ENCODE measurements at places on chromosomes 1 and 21. TPM values are rescaled to one million over a fixed set of nuclear protein-coding genes. Genes with fewer than 3 reads are reported as not detected.

GRCh38 chr1:90989990-90990389, 31.8 kb downstream of the ZNF644 start:
- no peak for DNase-seq

- no peak for DNase-seq
These were observed 15.9 kb downstream of the KIAA1614 start for GRCh38 chr1:180928331-180929230.

DNA sequence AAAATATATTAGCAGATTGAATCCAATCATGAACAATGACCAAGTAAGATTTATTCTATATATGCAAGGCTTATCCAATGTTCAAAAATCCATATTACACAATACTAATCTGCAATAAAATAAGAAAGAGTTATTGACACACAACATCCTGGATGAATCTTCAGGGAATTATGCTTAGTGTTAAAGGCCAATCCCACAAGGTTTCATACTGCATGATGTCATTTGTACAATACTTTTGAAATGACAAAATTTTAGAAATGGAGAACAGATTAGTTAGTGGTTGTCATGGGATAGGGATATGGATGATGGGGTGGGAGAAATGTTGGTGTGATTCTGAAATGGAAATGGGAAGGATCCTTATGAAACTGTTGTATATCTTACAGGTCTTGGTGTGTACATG, 425.7 kb downstream of the SIPA1L2 start:
- DNase-seq, result no peak

DNA sequence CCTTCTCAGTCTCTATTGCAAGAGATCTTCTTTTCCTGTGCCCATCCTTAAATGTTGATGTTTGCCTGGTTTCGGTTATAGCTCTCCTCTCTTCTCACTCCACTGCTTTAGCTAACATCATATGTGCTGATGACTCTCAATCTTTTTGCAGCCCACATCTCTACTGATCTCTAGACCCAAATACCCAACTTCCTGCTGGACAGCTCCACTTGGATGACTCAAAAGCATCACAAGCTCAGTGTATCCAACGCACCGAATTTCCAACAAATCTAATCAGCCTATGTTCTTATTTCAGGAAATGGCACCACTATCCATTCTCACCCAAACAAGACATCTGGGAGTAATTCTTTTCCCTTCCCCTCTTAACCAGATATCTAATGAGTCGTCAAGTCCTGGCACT, 79.1 kb upstream of the ARTN start:
- no peak for DNase-seq

DNA sequence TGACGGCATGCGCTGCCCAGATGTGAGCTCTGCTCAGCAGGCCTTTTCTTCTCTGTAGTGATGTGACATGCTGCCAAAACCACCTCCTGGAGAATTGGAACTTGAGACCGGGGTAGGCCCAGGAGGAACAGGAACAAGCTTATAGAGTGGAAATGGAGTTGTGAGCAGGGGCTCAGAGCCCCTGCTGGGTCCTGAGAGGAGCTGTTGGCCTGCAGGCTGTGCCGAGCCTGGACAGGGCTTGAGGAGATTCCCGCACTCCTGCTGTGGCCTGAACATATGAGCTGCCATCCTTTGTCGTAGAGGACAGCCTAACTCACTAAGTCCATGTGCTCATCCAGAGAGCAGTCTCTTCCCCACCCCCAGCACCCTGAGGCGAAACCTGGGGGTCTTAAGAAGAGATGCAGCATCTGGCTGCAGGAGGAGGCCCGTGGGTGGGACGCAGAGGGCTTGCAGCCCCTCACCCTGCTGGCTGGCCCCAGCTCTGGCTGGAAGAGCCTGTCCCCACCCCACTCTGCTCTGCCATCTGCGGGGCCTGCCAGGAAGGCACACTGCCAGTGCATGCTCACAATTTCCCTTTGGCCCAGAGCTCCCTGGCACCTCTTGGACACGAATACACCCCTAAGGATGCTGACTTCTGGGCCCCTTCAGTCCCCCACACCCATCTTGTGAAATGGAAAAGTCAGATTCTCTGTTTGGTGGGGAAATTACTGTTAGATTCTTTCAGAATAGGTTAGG, 42.5 kb downstream of the PTPRF start:
- no peak for DNase-seq

DNA sequence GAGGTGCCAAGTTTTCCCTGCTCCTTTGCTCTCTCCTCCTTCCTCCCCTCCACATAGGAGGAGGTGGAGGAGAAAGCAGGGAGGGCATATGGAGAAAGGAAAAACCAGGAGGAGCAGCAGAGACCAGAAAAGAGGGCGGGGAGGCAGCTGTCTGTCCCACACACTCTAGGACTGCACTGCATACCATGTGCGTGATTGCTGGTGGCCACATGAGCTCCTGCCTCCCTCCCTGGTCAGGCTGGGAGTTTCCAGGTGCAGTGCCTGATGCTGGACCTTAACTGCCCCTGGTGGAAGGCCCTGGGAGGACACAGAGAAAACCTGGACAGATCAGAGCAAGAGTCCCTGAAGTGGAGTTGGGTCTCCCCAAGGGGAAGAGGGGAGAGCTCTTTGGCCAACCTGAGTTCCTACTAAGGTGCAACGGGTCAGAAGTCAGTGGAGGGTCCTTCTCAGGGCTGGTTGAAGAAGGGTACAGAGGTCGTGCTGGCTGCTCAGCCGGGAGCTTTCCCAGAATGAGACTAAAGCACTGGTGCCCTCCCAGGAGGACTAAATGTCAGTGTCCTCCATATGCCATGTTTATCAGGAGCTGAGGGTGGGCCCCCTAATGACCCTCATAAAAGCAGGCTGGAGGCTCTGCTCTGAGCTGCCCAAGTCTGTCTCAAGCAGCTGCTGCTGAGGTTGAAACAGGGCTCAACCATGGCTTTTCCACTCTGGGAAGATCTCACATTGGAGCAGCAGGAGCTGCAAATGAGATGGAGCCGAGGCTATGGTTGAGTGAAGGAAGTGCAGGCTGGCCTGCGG, 3.5 kb upstream of the LGR6 start:
- DNase-seq, result peak; percentile 24

LRRC38 gene
- 4.8 TPM for total RNA-seq

NPPA gene
- total RNA-seq, result not detected

AMY1C gene
- total RNA-seq, result not detected

PARP1 gene
- 536 TPM for total RNA-seq

GJA5 gene
- total RNA-seq, result 2.0 TPM

OR2L13 gene
- not detected for total RNA-seq

All from PC-3 (cell line).